ENCODE measurements at places on chromosomes 13 and 19.
A peak's percentile ranks its signal among the peaks of the same experiment; 100 is the strongest.

DNA sequence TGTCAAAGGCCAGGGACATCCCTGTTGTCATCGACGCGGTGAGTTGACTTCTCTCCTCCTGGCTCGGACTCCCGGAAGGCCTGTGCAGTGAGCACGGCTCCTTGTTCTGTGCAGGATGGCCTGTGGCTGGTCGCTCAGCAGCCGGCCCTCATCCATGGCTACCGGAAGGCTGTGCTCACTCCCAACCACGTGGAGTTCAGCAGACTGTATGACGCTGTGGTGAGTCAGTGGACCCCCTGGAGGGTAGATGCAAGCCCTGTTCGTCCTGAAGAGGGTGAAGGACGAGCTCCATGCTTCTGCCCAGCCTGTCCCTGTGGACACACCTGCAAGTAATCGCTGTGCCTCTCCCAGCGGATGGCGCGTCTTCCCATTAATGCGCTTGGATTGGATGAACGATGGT, 19.2 kb downstream of the NAXD start:
- no peak for DNase-seq

- DNase-seq, result no peak
Observed at GRCh38 chr13:35471706-35472322, 4.7 kb downstream of the MAB21L1 start.

DNA sequence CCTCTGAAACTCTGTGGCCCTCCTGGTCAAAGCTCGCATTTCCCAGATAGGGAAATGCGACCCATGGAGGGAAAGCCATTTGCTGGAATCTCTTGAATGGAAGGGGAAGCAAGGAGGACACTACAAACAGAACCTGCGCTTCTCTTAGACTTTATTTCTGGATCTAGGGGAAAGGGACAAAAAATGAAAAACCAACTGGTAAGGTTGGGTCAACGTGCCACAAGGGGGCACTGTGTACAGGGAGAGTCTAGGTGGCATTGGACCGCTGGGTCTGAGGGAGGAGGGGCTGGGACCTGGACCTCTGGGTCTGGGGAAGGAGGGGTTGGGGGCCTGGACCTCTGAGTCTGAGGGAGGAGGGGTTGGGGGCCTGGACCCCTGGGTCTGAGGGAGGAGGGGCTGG, 5.0 kb downstream of the KLK4 start:
- DNase-seq, result no peak

DNA sequence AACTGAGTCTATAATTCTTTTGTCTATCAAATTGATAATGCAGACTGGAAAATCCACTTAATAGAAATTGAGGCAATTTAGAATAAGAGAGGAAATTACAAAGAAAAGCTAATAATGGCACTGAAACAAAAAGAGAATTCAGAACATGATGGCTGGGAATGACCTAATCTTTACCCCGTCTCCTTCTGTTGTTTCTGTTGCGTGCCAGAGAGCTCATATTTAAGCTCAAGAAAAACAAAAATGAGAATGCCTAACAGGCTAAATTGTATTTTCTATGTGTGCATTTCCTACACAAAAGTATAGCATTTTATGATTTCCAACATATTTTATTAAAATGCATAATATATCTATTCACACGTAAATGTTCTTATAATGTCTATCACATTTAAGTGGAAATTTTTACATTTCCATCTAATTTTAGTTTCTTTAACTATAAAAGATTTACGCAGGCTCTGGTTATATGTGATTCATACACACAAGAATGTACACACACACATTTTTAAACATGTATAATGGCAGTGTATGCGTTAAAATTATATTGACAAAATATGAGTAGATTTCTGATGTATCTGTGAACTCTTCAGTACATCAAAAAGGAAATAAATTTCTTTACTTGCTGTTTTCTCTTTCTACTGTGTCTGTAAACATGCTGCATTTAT, 432.3 kb downstream of the SLITRK6 start:
- no peak for DNase-seq

GRCh38 chr13:102203718-102204117, 198.1 kb downstream of the FGF14 start:
- DNase-seq, result no peak

GRCh38 chr13:110156301-110157049, 150.5 kb downstream of the COL4A1 start:
- DNase-seq, result no peak

DNA sequence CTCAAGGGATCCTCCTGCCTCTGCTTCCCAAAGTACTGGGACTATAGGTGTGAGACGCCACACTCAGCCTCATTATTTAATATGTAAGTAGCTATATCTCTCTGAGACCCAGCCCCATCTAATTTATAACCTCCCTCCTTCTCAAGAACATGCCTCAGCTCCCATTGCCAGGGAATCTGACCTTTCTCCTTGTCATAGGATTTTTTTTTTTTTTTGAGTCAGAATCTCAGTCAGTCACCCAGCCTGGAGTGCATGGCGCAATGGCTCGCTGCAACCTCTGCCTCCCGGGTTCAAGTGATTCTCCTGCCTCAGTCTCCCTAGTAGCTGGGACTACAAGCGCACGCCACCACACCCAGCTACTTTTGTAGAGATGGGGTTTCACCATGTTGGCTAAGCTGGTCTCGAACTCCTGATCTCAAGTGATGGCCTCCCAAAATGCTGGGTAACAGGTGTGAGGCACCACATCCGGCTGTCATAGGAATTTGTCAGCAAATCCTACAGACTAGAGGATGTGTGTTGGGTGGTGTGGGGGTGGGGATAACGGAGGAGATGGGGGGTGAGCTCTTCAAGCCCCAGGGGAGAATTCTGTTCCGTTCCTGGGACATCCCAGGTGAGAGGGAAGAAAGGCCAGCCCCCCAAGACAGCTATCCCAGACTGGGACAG, 5.1 kb upstream of the EPS8L1 start:
- no peak for DNase-seq

GRCh38 chr19:15672580-15673175, at the start of gene CYP4F12:
CYP4F12 (plus strand) TSS chr19:15673087; CDS start chr19:15673530, 443 bp downstream.
- no peak for DNase-seq

DNA sequence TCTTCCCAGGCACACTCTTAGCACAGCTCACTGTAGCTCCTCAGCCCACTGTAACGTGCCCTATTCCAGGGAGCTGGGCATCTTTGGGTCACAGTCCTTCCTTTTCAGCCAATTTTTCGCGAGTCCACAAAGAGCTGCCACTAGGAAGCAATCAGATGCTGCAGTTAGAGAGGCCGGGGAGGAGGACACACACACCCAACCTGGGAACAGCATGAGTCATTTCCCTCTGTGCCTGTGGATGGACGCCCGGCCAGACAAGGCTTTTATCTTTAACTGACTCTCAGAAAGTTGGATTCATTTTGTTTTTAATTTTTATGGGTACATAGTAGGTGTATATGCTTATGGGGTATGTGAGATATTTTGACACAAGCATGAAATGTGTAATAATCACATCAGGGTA, 918.6 kb downstream of the UQCRFS1 start:
- DNase-seq, result no peak

DNA sequence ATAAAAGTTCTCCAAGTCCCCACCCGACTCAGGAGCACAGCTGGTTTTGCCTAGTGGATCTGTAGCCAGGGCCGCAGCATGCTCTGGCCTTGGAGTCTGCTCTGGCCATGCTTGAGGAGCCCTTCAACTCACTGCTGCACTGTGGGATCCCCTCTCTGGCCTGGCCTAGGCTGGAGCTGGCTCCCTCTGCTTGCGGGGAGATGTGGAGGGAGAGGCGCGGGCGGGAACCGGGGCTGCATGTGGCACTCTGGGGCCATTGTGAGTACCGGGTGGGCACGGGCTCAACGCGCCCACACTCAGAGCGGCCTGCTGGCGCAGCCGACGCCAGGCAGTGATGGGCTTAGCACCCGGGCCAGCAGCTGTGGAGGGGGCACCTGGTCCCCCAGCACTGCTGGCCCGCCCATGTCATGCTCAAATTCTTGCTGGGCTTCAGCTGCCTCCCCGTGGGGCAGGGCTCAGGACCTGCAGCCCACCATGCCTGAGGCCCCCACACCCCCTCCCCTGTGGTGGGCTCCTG, 57.0 kb upstream of the ATP12A start:
- DNase-seq, result no peak

GRCh38 chr19:11587302-11587974, 9.8 kb upstream of the ZNF627 start:
- peak; percentile 58 for DNase-seq

DNA sequence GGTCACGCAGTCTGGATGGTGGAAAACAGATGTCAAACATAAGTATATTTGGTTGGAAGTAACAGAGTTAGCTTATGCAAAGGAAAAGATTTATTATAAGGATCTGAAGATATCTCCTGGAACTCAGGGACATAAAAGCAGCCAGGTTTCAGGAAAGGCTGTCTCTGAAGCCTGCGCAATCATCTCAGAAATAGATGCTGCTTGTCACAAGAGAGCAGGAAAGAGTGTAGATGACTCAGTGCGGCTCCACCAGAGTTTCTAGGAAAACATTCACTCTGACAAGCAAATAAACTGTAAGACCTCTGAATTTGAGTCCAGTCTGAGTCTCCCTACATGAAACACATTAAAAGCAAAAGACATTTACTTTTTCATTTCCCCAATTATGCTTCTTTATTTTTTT, 220.4 kb upstream of the HTR2A start:
- no peak for DNase-seq

- no peak for DNase-seq
Observed at GRCh38 chr13:46803586-46803985, 6.6 kb upstream of the ESD start.

DNA sequence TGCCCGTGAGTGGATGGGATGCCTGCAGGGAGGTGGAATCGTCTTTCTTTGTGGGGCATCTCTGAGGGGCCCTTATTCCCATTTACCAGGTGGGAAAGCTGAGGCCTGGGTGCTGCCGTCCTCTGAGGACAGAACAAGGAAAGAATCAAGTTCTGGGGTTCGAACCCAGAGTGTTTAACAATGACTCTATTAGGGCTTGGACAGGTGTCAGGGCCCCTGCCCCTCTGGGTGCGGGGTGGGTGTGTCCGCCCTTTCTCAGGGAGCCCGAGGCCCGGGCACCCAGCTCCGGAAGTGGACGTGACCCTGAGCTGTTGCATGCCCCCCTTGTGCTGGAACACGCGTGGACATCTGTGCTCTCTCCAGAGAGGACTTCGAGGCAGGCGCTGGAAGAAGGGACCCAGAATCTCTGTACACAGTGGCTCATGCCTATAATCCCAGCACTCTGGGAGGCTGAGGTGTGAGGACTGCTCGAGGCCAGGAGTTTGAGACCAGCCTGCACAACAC, 10.8 kb downstream of the NDUFA11 start:
- no peak for DNase-seq

- no peak for DNase-seq
Observed at GRCh38 chr19:5312058-5312457, 28.6 kb downstream of the PTPRS start.

DNA sequence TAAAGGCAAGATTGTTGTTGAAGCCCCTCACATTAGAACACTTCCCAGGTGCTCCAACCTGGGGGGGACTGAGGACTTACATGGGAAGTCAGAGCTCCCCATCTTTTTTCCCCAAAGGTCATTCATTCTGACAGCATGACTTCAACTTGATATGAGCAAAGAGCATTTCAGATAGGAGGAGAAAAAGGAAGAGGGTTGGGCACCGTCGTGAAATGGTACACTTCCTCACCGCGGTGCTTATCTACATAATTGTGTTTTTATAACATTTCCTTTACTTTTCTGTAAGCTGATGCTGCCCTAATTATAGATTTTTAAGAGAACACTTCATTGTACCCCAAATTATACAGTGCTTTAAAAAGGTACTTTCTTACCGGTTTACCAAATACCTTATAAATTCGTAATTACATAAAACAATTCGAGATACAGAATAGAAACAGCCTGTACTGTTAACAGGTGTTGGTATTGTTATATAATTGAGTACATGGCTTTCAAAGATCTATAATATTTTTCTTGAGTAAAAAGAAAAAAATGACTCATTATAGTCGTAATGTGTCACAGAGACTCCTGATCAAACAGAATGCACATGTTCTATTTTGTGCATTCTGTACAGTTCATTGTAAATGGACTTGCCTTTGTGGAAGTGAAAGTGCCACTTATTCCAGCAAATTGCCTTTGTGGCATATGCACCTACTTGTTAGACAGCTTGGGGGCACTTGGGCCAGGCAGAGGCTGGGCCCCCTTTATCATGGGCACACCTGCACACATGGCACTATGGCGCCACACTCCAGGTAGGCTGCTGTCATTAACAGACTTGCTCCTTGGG, 81.8 kb downstream of the GGACT start:
- DNase-seq, result no peak

DNA sequence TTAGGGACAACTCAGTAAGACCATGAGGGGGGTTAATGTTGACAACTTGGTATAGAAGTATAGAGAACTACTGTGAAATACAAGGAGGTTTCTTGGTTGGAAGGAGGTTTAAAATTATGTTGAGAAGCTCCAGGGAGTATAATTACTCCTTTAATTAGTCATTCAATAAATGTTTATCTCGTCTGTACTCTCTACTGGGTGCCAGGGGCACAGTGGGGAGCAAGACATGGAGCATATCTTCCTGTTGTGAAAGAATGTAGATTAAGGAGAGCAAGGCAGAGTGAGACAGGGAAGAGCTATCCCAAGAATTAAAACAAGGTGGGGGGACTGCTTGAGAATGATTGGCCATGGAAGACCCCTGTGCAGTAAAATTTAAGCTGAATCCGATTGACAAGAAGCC, 33.7 kb upstream of the TDRD3 start:
- DNase-seq, result no peak

GRCh38 chr13:106796280-106797047, 228.5 kb upstream of the ARGLU1 start:
- no peak for DNase-seq

DNA sequence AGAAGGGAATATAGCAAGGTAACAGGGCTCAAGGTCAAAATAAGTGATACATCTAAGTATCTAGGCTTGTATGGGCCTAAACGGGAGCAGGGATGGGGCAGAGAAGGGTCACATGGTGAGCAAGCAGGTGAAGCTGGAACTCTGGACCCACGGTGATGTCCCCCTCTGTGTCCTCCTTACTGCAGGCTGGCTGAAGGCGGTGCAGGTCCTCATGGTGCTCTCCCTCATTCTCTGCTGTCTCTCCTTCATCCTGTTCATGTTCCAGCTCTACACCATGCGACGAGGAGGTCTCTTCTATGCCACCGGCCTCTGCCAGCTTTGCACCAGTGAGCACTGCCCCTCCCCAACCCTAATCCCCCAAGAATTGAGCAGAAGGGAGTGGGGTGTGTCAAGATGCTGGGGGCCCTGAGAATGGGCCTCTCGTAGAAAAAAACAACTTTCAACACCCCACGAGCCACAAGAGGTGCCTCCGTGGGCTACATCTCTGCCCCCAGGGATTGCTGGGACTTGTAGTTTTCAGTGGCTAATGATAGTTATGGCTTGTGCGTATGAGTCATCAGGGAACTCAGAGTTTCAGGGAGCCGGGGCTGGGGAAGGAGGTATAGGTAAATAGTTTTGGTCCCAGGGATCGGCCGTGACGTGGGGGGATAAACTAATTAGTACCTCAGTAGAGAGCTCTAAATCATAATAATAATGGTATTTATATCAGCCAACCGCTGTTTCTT, 4.0 kb downstream of the EMP3 start:
- peak; percentile 37 for DNase-seq
